ENCODE measurements at places on chromosomes 12 and 14.

- DNase-seq: no peak
These were observed 17.8 kb downstream of the EIF2S1 start for GRCh38 chr14:67377916-67378315.

DNA sequence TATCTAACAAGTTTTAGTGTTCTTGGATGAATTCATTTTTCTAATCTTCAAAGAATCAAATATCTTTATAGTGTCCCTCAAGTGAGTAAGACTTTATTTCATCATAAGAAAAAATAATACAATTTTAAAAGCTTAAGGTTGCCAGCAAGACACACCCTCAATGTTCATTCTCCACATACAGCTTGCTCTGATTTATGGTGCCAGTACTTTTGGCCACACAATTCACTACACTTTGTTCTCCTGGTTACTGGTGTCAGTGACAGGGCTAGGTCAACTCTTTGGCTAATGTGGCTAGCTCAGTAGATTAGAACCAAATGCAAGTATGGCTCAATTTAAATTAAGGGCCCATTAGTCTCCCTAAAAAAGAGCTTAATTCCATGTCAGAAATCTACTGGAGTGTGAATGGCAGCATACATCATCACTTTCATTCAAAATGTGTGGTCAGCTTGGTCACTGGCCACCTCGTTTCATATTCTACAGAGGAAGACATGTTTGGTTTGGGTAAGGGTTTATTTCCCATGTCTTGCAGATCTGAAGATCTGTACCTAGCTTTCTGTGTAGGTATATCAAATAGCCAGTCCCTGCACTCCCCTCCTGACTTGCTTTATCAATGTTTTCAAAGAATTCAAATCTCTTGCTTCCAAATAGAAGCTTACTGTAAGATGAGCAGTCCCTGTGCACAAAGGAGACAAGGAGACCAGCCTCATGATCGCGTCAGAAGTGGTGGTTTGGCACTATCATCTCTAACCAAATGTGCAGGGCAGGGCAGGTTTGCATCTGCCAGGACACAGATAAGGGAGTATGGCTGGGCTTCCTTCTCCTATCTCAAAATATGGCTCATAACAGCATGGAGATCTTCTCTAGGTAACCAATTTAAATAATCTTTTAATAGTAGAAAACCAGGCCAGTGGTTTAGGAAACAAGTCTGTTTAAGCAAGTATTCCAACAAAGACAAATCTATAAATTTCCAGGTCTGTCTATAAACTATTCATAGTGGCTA, 31.3 kb downstream of the HECTD4 start:
- DNase-seq: no peak

DNA sequence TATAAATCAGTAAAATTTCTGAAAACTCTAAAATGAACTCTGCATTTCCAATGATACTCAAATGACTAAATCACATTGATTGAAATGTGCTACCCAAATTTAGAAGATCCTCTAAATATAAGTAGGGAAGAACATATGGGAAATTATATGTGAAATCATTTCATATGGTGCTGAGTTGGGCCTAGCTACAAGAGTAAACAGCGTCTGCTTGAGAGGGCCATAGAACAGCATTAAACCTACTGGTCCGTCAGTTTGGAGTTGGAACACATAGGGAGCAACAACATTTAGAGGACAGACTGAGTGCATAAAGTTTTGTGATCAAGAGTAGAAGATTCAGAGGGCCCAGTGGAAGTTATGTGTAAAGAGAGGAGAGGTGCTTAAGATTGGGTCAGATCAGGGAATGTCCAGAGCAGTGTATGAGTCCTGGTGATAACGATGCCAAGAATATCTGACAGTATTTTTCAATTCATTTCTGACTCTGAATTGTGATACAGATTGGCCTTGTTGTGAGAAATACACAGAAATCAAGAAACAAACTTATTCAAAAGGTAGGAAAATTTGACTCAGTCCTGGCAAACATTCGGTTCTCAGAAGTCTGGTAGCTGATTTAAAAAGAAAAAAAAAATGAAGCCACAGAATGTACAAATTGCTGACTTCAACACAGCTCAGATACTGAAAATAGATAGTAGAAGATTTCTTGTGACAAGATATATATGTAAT, 362.2 kb downstream of the CCDC91 start:
- no peak for DNase-seq

DNA sequence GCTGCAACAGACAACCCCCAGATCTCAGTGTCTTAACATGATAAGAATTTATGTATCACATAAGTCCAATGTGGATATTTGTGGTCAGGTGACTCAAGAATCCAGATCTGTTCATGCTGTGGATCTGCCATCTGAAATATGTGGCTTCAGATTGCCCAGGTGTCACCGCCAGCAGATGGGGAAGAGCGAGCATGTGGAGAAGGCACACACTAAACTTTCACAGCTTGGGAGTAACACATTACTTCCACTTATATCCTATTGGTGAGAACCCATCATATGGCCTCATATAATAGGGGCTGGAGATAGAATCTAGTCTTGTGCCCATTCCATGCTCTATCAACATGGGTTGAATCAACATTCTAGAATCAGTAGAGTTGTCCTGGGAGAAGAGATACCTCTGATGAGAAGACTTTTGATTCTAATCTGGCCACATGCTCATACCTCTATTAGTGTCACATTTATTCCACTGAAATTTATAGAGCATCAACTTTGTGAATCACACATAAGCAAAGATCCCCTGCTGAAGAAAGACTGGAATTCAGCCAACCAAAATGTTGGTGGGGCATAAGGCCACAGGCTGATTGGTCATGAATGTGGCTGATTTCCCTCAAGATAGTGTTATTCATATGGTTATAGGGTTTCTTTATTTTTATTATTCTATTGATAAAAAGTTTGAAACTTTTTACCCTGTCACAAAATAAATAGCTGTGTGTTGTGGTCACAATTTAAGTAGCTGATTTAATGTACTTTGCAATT, 6.0 kb upstream of the CALCOCO1 start:
- no peak for DNase-seq

DNA sequence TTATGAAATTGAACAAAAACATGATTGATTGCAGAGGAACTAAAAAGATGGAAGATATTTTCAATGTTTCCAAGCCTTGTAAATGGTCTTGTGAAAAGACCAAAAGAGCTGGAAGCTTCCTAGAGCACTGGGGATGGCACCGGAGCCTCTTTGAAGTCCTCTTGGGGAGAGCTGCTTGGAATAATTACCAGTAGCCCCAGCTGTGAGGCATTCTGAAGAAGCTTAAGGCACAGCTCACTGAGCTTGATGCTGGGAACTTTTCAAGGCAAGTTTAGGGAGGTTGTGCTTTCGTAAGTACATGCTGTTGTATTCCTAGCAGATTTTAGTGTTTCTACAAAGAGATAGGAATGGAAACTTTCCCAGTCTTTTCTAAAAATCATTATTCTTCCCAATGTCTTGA, 13.9 kb downstream of the PDZRN4 start:
- DNase-seq: no peak

DNA sequence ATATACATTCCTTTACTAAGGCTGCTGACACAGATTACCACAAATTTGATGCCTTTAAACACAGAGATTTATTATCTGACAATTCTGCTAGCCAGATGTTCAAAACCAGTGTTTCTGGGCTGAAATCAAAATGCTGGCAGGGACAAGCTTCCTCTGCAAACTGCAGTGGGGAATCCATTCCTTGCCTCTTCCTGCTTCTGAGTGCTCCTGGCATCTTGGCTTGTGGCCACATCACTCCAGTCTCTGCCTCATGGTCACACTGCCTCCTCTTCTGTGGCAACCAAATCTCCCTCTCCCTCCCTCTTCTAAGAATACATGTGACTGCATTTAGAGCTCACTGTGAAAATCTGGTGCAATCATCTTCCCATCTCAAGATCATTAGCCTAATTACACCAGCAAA, 235.7 kb downstream of the TTC8 start:
- no peak for DNase-seq

GRCh38 chr14:77036484-77037214, 8.1 kb upstream of the IRF2BPL start:
- no peak for DNase-seq

Measured in stimulated activated naive CD4-positive, alpha-beta T cell (primary cell).